Bronchial epithelial cell (primary cell): ENCODE measurements at places on chromosomes 16 and 17. TPM values are rescaled to one million over a fixed set of nuclear protein-coding genes. Genes with fewer than 3 reads are reported as not detected.

GRCh38 chr16:23959752-23960072, 123.9 kb downstream of the PRKCB start:
- DNase-seq, result no peak

DNA sequence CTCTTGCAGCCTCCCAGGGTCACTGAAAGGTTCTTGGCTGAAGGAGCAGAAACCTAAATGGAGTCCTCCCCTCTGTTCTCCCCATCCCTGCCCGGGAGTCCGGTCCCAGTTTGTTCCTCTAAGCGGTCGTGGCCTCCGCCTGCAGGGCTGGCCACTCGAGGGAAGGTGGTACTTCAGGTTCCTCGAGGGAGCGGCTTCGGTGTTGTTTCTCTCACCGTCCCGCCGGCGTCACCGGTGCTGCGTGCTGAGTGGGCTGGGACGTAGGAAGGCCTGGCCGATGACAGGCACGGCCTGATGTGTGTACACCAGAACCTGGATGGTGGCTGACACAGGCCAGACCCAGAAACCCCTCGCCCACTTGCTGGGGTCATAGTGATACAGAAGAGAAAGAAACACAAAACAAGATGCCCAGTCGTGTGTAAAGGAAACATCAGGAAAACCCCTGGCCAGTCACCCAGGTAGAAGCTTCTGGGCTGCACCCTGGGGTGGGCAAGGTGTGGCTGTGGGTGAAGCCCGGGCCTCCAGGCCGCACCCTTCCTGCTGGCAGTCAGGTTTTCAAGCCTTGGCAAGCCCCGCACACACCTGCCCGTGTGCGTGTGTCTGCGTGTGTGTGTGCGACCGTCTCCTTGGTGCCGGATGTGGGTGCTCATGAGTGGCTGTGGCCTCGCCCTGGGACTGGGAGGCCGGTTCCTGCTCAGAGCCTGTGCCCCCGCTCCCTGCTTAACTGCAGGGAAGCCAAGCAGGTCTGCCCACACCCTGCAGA, 52.0 kb downstream of the BAIAP2 start:
- peak; percentile 91 for DNase-seq

- DNase-seq, result peak; percentile 78
Observed at GRCh38 chr16:84673203-84673535, 24.9 kb downstream of the KLHL36 start.

GRCh38 chr17:74956093-74956492, 16.5 kb downstream of the HID1 start:
- no peak for DNase-seq

DNA sequence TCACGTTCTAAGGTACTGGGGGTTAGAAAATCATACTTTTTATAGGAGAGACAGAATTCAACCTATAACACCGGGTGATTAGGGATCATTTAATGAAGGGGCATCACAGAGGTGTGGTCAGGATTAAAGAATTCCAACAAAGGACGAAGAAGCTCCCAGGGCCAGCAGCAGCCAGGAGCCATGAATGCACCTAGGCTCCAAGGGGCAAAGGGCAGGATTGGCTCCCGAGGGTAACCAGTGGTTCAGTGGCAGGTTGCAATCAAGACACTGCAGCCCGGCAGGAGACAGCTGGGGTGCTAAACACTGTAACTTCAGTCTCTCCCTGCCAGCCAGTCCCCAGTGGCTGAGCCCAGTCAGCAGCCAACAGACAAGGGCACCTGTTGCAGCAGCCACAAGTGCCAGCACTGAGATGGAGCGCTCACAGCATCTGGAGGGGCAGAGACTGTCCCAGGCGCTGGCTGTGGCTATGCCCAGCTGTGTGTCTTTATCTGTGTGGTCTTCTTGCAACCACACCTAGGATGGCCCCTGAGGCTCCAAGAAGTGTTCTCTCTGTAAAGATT, 23.9 kb downstream of the DHRS7C start:
- no peak for DNase-seq

DNA sequence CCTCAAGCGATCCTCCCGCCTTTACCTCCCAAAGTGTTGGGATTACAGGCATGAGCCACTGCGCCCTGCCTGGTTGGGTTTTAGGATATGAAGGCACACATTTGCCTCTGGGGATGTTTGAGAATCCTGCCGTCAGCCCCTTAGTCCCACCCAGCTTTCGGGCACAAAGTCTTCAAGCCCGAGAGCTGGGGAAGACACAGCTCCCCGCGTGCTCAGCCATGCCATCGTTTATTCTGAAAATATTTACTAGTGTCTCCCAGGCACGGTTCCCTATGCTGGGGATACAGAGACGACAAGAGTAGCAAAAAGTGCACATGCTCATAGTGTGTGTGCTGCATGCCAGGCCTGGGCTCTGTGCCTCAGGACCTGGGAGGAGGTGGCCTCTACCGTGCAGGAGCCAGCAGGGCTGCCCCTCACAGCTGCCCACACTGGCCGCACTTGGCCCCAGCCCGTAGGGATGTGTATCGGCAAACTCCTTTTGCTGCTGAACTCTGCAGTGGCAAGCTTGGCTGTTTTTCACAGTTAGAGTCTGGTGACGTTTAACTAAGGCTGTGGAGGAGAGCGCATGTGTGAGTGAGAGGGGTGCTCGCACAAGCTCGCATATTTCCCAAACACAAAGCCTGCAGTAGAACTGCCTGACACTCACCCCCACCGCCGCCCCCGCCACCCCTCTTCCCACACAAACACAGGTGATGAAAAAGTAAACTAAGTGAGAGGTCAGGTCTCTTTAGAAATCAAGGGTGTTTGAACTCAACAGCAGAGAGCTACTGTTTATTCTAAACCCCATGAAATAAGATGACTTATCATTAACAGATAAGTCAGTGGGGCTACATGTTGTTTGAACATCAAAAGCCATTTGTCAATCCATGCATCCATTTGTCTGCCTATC, 266.4 kb downstream of the MRTFB start:
- peak; percentile 38 for DNase-seq

DNA sequence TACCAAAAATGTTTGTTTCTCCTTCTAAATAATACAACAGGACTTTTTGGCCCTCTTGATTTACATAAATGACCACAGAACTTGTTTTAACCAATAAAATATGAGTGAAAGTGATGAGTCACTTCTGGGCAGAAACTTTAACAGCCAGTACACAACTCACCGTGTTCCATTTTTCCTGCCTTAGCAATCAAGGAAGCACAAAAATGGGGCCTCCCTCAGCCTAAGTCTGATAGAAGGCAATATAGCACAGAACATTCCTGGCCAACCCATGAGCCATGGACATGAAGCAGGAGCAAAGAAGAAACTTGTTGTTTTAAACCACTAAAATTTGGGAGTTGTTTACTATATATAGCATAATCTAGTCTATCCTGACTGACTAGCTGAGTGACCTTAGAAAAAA, 61.1 kb upstream of the MTMR4 start:
- peak; percentile 93 for DNase-seq

- no peak for DNase-seq
Observed at GRCh38 chr17:4666296-4666695, 24.8 kb upstream of the ALOX15 start.

GRCh38 chr17:39100530-39100929, 50.9 kb downstream of the PLXDC1 start:
- no peak for DNase-seq

DNA sequence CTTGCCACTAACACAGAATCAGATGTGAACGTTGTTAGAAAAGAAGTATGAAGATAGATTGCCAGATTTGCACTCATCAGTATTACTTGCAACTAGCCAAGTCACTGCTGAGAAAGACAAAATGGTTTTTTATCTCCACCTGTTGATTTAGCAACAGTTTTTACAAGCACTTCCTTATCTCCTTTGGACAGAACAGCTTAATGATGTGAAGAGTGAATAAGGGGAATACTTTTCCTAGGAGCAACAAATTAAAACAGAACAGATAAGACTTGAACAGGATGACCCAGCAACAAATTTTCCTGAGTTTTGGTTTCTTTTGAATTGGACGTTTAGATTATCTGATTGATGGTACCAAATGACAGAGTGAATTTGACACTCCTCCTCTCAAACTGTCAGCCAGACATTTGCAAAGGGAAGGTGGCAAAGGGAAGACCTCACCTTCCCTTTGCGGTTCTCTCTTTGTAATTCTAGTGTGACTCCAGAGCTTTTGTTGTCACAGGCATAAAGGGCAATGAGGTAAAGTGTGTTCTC, 130.6 kb downstream of the NLK start:
- no peak for DNase-seq

- peak; percentile 59 for DNase-seq
Observed at GRCh38 chr16:46607529-46607928, 13.7 kb downstream of the SHCBP1 start.

DNA sequence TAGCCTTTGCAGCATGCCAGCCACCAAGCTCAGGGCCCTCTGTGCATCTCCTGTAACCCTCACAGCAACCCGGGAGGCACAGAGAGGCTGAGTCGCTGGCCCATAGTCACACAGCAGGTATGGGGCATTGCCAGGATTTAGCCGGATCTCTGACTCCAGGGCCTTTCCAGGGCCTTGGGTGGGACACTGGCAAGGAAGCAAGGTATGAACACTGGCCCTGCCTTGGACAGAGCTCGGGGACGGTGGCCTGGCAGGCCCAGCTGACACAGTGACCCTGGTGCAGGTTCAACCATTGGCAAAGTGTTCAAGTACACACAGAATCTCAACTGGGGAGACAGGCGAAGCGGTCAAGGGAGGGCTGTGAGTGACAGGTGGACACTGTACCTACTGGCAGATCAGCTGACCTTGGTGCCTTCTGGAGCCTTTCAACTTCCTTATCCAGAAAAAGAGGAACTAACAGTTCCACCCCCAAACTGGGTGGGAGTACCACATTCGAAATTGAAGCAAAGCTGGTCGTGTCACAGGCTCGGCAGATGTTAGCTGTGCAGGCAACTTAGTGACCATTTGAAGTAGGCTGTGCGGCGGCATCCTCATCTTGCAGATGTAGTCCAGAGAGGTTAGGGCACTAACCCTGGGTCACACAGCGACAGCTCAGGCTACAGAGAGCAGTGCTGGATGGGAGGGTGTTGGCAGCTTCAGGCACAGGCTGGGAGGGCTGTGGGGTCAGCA, 287.4 kb downstream of the SEC14L1 start:
- no peak for DNase-seq

GRCh38 chr17:75720656-75721462, at the start of gene ITGB4:
ITGB4 (plus strand) TSS chr17:75721459; CDS start chr17:75724704, 3,245 bp downstream.
- peak; percentile 79 for DNase-seq

DNA sequence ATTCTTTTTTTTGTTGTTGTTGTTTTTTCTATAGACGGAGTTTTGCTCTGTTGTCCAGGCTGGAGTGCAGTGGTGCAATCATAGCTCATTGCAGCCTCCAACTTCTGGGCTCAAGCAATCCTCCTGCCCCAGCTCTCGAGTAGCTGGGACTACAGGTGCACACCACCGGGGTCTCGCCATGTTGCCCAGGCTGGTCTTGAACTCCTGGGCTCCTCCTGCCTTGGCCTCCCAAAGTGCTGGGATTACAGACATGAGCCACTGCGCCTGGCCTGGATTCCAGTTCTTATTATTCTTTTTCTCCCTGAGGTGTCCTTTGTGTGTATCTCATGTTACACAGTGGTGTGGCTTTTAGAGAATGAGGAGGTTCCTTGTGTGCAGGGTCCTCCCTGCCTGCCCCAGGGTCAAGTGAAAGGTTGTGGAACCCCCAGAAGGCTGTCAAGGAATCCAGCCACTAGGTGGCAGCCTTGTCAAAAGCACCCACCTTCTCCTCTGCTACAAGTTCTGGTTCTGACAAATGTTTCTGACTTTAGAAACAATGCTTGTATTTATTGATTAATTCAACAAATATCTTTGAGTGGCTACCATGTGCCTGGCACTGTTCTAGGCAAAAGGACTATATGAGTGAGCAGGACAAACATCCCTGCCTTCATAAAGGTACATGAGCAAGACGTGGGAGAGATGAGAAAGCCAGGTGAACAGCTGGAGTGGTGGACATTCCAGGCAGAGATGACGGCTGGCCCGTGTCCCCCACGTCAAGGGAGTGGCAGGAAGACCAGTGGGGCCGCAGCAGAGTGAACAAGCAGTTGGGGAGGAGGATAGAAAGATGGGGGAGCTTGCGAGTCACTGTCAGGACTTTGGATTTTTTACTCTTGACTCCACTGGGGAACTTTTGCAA, 112.4 kb downstream of the SPECC1 start:
- peak; percentile 55 for DNase-seq

- no peak for DNase-seq
Observed at GRCh38 chr17:9725575-9725974, 65.8 kb downstream of the DHRS7C start.

DNA sequence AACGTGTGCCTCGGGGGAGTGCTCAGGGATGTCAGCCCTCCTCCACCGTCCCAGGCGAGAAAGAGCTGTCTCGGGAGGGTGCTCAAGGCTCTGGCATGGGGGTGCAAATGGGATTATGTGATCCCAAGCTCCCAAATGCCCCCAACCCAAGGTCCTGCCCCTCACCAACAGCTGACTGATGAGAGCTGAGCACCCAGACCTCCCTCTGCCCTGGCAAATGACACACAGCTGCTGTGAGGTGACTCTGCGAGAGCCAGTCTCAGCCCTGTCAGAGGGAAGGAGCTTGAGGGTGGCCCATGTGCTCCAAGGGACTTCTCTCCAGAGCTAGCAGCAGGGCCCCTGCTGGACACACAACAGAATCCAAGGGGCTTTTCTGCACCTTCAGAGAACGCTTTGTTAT, 7.7 kb downstream of the CDH5 start:
- no peak for DNase-seq

- no peak for DNase-seq
Observed at GRCh38 chr17:6110088-6110487, 39.9 kb downstream of the WSCD1 start.

DNA sequence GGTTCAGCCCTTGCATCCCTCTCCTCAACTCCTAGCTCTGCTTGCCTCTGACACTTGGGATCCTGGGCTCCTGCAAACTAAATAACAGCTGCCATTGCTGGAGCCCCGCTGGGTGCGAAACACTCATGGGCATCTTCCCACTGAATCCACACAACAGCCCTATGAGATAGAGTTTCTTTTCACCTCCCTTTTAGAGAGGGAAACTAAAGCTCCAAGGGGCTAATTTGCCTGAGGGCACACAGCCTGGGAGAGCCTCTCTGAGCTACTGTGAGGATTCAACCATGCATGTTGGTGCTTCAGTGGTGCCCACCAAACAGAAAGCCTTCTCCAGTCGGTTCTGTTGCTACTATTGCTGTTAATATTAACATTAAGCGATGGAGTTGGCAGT, 4.0 kb downstream of the ACBD4 start:
- no peak for DNase-seq

- no peak for DNase-seq
Observed at GRCh38 chr16:74829637-74830036, 55.0 kb upstream of the FA2H start.

The CLDN9 gene
- under 0.01 and 0.13 TPM in 2 replicates for total RNA-seq

The GRIN2C gene
- under 0.01 and 0.13 TPM in 2 replicates for total RNA-seq

The IRX5 gene
- 6.1 and 6.3 TPM in 2 replicates for total RNA-seq

The IL4R gene
- 25.8 and 32.9 TPM in 2 replicates for total RNA-seq

The KPNB1 gene
- total RNA-seq, result 211 and 279 TPM in 2 replicates

The PDILT gene
- total RNA-seq, result not detected in 2 replicates

The KRTAP4-1 gene
- not detected in 2 replicates for total RNA-seq

The NPIPB5 gene
- 64.9 and 85.0 TPM in 2 replicates for total RNA-seq
